ENCODE measurements at places on chromosomes 4 and X.

DNA sequence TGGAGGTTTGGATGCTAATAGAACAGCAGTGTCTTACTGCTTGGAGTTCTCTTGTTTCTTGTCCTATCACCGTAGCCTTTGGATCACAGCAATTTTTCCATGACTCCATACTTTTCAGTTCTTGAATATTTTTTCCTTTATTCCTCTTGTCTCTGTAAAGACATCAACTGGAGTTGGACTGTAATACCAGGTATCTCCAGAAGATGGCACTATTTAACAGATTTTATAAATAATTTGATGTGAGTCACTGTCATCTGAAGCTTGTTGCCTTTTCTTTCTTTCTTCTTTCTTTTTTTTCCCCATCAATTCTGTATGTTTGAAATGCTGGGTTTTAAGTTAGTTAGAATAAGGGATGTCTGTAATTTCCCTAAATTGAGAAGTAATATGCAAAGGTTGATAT lies 24.1 kb downstream of the HPRT1 start:
- DNase-seq: no peak

DNA sequence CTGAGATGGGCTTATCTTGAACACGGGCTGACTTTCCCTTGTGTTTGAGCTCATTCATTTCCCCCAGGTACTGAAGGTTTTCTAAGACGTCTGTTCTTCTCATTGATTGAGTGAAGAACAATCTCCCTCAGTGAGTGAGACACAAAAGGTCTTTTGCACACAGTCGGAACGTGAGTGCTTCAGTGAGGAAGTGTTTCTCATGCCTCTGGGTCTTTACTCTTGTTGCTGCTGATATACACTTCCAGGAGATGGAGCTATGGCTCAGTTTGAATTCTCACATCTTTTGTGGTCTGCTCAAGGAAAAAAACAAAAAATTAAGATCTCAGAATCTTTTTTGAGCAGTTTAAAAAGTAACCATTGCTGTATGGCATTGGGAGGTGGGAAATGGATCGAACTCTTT lies 981.9 kb upstream of the TENM3 start:
- no peak for DNase-seq

DNA sequence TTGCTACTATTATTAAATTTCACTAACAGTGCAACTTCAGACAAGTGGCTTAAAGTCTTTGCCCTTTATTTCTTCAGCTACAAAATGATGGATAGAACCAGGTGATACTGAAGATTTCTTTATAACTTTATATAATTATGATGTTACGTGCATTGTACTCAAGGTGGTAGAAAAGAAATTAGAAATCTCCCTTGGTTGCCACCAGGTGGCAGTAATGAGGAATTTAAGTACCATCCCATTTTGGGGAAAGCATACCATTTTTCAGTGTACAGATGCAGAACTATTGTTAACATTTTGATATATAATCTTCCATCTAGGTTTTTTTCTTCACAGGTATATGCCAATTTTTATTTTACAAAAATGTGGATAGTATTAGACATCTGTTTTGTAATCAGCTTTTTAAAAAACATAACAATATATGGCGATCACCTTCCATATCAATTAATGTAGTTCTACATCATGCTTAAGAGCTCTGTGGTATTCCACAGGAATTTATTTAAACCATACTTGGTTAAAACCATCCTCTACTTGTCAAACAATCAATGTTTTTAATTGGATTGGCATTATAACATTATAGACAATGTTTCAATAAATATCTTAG lies 37.7 kb upstream of the RAB33B start:
- DNase-seq: no peak

DNA sequence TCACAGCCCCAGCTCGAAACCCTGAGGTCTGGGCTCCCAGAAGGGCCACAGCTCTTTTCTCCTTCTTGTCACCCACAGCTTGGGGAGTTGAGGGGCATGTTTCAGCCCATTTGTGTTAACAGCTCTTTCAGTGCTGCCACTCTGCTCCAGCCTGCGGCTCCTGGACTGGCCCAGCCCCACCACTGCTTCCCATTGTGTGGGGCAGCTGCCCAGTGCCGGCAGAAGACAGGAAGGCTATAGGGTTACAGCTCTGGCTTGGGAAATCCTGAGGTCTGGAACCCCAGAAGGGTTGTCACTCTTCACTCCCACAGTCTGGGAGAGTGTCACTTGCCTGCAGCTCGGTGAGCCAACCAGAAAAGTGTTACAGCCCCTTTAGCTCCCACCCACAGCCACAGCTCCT lies 7.0 kb upstream of the HNRNPD start:
- no peak for DNase-seq

DNA sequence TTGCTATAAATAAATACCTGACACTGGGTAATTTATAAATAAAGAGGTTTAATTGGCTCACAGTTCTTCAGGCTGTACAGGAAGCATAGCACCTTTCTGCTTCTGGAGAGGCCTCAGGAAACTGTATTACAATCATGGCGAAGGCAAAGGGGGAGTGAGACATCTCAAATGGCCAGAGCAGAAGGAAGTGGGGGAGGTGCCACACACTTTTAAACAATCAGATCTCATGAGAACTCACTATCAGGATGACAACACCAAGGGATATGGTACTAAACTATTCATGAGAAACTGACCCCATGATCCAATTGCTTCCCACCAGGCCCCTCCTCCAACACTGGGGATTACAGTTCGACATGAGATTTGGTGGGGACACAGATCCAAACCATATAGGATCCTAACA lies 11.7 kb upstream of the TCEAL9 start:
- no peak for DNase-seq

DNA sequence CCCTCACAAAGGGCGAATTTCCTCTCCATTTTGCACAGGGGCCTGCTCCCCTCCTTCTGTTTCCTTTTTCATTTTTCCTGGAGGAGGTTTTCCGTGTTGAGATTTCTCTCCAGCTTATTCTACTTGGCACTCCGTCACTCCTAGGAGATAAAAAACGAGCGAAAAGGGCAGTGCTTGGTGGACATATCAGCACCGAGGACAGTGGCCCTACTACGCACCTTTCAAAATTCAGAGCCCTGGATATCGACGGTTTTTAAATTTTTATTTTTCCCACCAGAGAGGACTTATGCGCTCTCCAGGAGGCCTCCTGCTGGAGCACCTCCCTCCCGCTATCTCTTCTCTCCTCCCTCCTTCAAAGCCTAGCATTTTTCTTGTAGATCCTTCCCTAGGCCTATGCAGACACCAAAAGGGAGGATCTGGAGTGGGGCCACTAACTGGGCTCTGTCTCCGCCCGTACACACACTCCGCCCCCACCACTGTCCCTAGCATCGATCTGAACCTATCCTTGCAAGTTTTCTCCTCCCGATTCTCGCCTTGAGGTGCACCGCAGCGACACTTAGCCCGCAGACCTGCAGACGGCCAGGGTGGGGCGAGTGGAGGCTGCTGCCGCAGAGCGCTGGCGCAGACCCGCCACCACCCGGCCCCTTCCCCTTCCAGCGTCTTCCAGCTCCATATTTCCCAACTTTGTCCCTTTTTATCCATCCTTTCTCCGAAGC lies 8.5 kb upstream of the TCEAL9 start:
- DNase-seq: no peak

GRCh38 chr4:97987019-97987648 lies 156.1 kb downstream of the STPG2 start:
- DNase-seq: no peak

GRCh38 chr4:3179126-3179706 lies 69.7 kb upstream of the MSANTD1 start:
- no peak for DNase-seq

DNA sequence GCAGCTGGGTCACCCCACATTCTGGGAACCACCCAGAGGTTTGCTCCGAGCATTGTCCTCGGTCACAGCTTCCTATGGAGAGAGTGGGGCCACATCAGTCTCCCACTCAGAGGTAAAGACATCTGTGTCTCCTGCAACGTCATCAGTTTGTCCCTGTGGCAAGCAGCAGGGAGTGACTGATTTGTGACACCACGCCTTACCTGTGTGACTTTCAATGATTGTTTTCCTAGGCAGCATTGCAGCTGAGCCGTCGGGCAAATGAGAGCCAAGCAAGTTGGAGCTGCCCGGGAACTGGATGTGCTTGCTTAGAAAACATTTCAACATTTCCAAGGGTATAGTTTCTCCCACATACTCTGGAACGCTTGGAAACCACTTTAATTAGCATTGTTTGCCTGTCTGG lies 29.7 kb upstream of the HELT start:
- DNase-seq: no peak

DNA sequence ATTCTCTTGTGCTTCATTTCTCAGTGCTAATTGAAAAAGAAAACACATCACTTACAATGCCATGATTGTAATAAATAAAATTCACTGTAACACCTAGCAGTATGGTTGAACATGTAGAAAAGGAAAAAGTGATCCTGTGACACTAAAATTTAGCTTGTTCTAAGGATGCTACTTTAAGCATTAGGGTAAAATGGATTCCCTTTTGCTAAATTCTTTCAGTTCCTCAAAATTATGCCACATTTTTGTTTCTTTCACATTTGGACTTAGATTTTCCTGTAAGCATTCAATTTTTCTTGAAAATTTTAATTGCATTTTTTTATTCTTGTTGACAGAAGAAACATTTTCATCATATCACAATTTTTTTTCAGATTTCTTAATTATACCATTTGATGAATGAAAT lies 19.4 kb downstream of the TET2 start:
- DNase-seq: no peak

GRCh38 chr4:110106931-110107296 lies 91.5 kb downstream of the ELOVL6 start:
- no peak for DNase-seq

- no peak for DNase-seq
Measured at GRCh38 chr4:13193662-13194061, 290.5 kb downstream of the RAB28 start.

DNA sequence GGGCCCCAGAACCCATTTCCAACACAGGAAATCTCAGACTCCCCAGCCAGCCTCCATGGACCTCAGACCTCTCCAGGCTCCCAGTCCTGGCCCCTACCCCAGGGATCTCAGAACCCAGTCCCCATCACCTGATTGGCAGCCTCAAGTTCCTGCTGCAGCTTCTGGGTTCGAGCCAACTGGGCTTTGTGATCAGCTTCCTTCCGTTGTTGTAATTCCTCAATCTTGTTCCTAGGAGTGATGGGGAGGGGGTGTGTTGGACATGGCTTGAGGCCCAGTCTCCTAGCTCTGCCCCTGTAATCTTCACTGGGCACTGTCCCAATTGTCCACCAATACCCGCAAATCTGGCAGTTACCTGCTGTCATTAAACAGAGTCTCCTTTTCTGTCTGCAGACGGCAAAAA lies 12.6 kb downstream of the GRIPAP1 start:
- DNase-seq: no peak
